ENCODE measurements at places on chromosomes 3 and 15. TPM values are rescaled to one million over a fixed set of nuclear protein-coding genes. Genes with fewer than 3 reads are reported as not detected.

DNA sequence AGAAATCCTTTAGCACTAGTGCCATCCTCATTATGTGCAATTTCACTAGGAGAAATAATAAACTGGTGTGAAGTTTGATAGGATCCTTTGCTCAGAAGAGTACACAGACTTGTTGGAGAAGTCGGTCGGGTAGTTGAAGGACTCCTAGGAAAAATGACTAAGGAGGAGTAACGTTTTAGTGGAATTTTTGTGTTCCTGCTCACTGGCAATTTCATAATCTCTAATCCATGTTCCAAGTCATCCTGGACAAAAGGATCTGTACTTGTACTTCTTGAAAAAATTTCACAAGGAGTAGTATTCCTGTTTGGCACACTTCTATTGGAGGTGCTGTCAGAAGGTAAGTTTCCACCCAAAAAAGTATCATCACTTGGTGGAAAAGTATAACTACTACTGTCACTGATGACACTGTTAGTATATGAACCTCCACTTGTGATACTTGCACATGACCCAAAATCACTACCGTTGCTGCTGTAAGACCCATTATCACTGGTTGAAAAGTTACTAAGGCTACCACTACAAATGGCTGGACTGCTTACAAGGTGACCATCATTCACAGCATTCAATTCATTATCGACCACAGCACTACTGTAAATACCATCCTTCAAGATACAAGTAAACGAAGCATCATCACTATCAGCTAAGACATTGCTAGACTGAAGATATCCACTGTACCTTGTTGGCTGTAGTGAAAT lies 77.4 kb downstream of the NEDD4 start:
- DNase-seq: no peak
- no peaks in the 10 kb centered on the region for H3K36me3 ChIP-seq
- H3K4me1 ChIP-seq: peaks cover 3% of the 10 kb centered on the region
- no peak overlapping the region for H3K27ac ChIP-seq
- H3K27me3 ChIP-seq: no peaks in the 10 kb centered on the region

Gene ZNF717
- total RNA-seq: 9.2 TPM

DNA sequence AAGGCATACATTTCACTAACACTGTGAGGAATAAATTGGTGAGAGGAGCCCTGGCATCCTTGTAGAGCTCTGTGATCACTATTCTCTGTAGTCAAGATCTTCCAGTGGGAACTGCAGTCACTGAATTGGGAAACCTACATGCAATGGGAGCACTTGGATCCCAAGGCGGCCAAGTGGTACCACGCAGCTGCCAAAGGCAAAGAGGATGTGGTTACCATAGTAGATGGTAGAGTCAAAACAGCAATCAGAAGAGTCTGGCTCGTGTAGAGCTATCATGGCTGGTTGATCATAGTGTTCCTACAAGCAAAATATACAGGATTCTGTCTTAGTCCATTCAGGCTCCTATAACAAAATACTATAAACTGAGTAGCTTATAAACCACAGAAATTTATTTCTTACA lies 849.7 kb downstream of the ROBO2 start:
- H3K36me3 ChIP-seq: no peaks in the 10 kb centered on the region
- no peak overlapping the region for H3K4me3 ChIP-seq
- no peak overlapping the region for H3K27ac ChIP-seq
- H3K27me3 ChIP-seq: no peaks in the 10 kb centered on the region
- DNase-seq: no peak

Gene WDR72
- not detected for total RNA-seq

Gene ACTRT3
- total RNA-seq: 1.3 TPM

Data from activated T-helper 2 cell treated with anti-CD3 and anti-CD28 coated beads, Interferon-gamma antibody, Interleukin-2, Interleukin-4, amounts not matched to agents 10 μg/mL and 5 μg/mL and 100 μg/mL, durations not matched to agents 14 hours and 24 hours and 36 hours (primary cell).